Cortex of kidney (tissue), 1 donor: ENCODE measurements at places on chromosomes 7 and 10.

- DNase-seq: no peak
These were observed 195.0 kb downstream of the MTERF1 start for GRCh38 chr7:91685544-91685943.

DNA sequence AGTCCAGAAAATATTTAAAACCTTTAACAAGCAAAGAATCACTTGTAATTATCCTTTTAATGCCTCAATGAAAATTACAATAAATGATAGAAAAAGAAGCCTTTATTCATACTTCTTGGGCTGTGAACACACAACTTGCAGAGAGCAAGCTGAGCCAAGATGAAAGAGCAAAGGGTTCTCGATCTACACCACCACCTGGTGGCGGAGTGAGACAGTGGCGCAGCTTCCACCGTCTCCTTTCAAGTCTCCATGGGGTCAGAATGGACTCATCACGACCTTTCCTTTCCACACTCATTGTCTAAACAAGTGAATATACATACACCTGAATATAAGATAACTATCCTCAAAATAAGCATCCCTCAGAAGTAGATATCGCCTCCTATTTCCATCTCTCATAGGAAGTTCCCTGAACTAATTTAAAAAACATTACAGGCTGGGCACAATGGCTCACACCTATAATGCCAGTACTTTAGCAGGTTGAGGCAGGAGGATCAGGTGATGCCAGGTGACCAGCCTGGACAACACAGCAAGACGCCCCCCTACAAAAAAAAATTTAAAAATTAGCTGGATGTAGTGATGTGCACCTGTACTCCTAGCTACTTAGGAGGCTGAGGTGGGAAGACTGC is 40.7 kb downstream of the ATE1 start:
- no peak for DNase-seq

DNA sequence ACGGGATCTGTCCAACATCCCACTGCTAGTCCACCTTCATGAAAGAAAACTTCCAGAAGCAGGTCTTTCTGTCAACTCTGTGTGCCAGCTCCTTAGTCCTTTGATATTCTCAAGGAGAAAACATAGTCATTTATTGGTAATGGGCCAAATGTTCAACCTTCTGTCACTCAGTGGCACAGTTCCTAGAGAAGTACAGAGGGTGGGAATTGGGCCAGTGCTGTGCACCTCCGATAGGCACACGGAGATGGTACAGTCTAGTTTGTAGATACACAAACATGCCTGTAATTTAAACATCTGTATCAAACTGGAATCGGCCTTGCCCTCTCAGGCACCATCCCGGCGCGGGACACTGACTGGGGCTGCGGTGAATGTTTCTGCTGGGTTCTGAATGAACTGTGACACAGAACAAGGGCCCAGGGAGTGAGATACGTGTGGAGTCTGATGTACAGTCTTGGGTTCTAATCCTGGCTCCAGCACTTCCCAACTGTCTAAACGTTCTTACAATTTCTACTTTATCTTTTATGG is 213.9 kb upstream of the SHH start:
- no peak for DNase-seq

DNA sequence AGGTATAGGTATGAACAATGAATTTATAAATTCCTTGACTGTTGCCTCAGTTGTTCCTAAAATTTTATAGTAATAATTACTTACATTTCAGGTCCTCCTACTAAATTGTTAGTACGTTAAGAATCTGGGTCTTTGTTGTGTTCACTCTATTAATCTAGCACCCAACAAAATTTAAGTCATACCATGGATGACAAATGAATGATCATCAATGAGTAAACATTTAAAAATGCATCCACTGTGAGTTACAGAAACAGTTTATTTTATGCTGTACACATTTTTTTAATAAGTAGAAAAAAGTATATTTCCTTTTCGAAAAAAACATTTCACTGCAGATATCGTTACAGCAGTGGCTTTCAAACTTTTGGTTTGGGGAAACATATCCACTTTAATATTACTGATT is 265.2 kb downstream of the PCLO start:
- DNase-seq: no peak

DNA sequence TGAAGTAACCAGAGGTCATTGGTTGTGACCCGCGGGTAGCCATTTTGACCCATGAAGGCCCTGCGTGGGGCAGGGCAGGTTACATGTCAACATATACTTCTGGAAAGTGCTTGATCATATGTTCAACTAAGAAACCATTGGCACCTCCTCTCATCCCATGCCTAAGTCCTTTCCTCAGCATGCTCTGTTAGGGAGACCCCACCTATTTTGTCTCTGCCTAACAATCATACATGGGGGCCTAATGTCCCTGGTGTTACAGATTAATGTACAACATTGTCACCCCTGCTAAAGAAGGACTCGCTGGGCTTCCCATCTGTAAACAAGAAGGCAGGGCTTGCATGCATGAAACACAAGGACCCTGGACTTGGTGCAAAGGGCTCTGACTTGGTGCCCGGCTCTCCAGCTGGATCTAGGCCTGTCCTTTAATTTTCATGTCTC is 133.7 kb upstream of the TNS3 start:
- DNase-seq: no peak

- no peak for DNase-seq
These were observed 57.7 kb upstream of the KCNIP2 start for GRCh38 chr10:101901340-101901739.

- no peak for DNase-seq
These were observed 96.5 kb downstream of the OTUD1 start for GRCh38 chr10:23535381-23535780.

DNA sequence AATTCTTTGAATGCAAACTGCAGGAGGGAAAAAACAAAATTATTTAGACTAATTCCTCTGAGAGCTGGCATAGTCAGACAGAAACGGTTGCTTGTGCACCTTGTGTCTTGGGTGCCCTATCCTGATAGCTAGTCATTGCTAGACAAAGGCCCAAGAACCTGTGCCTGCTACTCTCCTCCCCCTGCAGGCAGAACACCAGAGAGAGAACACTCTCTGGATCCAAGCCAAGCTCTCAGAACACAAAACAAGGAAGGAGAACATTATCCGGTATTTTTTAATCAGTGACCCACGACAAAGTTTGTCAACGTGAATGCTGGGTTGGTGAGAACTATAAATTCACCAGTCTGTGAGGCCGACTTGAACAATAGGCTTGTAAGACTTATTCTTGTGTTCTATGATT is 18.8 kb upstream of the PPP1R9A start:
- DNase-seq: no peak

GRCh38 chr10:33010132-33011037 is 52.4 kb upstream of the ITGB1 start:
- no peak for DNase-seq

- no peak for DNase-seq
These were observed 10.7 kb downstream of the FBXL13 start for GRCh38 chr7:103063895-103064294.

DNA sequence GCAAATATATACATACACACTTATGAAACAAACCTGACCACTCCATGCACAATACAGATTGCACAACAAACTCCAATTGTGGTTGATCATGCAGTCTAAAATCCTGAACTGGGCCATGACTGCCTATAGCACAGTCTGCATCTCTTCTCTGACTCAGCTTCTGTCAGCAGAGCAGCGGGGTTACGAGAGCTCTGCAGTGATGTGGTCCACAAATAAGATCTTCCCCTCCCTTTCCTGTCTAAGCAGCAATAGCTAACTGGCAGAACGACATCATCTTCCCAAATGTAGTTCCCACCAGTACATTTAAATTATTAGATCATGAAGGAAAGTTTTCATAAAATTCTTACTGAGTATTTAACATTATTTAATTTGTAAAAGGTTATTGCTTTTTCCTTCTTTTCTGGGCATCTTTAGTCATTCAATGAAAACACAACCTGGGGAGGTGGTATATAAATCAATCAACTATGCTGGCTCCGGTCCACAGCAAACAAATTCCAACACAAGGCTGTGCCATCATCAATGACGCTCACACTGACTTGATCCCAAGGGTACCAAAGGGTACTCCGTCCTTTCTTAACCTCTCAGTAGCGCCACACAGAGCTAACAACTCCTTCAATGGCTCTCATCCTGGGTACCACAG is 17.1 kb downstream of the ARHGAP21 start:
- no peak for DNase-seq

DNA sequence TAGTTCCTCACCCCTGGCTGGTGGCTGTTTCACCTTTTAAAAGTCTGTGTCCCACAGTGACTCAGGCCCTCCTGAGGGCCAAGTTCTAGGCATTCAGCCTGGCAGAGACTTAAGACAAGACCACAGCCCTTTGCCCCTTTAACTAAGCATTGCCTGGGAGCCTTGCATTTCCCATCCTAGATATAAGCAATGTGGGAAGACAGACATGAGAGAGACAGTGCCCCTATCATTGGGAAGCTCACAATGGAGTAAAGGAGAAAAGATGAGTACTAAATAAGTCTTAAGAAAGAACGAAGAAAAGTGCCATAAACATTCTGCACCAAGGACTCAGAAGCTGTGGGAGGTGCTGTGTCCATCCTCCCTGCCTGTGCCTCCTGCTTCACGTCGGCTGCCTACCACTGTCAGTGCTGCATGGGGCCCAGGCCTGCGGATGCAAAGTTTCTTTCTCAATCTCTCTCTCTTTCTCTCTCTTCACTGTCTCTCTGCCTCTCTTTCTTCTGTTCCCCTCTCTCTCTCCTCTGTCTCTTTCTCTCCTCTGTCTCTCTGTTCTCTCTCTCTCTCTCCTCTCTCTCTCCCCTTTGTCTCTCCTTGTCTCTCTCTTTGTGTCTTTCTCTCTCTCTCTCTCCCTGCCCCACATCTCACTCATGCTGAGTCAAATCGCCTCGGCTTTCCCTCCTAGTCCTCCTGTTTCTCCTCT is 21.5 kb downstream of the GPRIN2 start:
- DNase-seq: no peak

DNA sequence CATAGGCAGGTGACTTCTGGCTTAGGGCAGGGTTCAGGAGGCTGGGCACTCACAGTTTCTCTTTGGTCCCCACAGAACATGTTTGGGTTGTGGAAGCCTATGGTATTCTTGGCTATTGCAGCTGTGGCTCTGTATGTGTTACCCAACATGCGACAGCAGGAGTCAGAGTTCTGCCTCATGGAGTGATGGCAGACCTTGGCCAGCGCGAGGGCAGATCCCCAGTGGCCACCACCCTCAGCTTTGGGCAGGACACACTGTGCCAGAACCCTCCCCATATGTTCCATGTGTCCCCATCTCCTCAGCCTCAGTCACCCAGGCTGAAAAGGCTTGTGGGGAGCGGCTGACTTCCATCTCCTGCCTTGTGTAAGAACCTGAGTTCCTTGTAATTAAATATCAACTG is 8.5 kb upstream of the FLNC start:
- no peak for DNase-seq

DNA sequence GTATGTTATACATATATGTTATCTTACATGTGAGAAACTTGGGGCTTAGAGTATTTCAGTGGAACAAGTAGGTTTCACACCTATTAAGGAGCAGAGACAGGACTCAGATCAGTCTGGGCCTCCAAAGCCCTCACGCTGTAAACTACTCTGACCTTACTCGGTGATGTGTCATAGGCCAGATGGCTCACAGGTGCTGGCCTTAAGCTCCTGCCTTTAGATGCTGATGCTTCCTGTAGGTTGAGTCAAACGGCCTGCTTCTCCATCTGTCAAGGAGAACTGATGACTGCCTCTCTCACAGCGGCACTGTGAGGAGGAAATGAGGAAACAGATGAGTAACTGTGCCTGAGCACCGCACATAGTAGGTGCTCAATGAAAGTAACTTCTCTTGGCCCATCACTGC is 312.6 kb upstream of the COBL start:
- DNase-seq: no peak

DNA sequence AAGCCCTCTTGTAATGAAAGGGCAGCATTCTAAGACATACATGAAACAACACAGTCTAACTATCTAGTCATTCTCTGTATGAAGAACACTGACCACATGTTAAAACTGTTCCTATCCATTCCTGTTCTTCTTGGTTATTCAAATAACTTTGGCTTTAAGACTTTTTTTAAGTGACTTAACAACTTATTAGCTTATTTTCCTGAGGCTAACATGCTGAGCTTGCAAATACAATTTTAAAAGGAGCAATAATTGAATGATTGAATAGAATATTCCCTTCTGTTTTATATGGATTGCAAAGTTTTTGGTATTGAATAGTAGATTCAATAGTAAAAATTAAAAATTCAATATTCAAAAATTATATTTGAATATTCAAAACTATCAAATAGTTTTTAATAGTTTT is 92.3 kb downstream of the HTR5A start:
- no peak for DNase-seq

DNA sequence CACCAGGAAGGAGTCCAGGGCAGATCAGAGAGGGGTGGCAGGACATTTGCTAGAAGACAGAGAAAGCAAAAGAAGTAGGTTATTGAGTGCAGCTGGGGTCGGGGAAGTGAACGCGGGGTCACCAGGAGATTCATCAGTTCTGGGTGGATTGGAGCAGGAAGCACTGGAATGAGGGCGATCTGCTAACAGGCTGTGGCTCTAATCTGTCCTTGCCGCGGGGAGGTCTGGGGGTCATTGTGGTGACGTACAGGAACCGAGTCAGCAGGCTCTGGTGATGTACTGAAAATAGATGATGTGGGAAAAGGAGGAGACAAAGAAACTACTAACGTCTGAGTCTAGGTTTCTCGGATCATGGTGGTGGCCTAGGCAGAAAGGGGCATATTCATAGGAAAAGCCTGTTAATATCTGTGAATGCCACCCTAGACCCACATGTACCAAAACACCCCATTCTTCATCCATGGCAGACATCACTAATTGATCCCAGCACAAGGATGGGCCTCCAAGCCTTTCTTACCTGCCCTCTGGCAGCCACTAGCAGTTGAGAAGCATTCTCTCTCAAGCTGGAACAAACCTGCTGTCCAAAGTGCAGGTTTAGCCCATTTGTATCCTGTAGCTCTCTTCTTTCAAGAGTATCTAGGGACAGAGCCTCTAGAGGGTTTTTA is 134.5 kb downstream of the C10orf105 start:
- DNase-seq: no peak

- no peak for DNase-seq
These were observed 175.3 kb downstream of the RAPGEF5 start for GRCh38 chr7:22181663-22182062.

- no peak for DNase-seq
These were observed 6.7 kb downstream of the PNLIPRP2 start for GRCh38 chr10:116627386-116627933.

- DNase-seq: no peak
These were observed 76.9 kb downstream of the LRMDA start for GRCh38 chr10:75508239-75508813.

DNA sequence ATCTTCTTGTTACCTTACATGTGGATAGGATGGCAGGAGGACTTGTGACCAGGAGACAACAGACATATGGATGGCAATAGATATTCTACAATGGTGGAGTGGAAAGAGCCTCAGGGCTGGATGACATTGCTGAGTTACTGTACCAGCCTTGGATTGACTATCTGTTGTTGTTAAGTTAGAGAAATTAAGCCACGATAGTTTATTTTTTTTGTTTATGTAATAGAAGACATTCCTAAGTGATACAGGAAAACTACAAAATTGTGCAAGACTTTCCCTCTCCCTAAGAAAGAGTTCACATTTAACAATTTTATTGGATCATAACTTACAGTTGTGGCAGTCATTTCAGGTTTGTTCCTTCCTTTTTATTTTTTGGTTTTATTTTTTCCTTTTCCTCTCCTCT is 230.7 kb upstream of the CACNA2D1 start:
- DNase-seq: no peak

GRCh38 chr7:118708741-118709140 is 484.2 kb downstream of the ANKRD7 start:
- DNase-seq: no peak

- DNase-seq: no peak
These were observed 36.5 kb downstream of the COL1A2 start for GRCh38 chr7:94431176-94431575.

GRCh38 chr7:44062903-44063295 is 2.5 kb downstream of the PGAM2 start:
- no peak for DNase-seq

- no peak for DNase-seq
These were observed 304.5 kb upstream of the IMMP2L start for GRCh38 chr7:111866787-111867186.
